Calu3 (cell line): ENCODE measurements at places on chromosomes 11 and 22.

DNA sequence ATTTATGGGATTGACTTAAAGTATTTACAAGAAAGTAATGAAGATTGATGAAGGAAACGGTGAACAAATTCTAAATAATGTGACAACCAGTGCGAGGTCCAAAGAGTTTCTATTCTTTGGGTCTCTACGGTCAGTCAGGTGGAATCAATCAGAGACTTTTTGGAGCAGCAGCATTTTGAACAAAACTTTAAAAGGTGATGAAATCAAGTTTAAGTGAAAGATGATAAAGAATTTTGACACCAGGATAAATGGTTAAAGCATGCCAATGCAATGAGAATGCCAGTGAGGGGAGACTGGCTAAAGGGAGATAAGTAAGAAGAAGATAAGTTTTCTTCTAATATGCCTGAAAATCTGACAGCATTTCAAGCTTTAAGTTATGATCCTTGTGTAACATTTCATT lies 67.9 kb downstream of the DCUN1D5 start:
- no peak for DNase-seq

DNA sequence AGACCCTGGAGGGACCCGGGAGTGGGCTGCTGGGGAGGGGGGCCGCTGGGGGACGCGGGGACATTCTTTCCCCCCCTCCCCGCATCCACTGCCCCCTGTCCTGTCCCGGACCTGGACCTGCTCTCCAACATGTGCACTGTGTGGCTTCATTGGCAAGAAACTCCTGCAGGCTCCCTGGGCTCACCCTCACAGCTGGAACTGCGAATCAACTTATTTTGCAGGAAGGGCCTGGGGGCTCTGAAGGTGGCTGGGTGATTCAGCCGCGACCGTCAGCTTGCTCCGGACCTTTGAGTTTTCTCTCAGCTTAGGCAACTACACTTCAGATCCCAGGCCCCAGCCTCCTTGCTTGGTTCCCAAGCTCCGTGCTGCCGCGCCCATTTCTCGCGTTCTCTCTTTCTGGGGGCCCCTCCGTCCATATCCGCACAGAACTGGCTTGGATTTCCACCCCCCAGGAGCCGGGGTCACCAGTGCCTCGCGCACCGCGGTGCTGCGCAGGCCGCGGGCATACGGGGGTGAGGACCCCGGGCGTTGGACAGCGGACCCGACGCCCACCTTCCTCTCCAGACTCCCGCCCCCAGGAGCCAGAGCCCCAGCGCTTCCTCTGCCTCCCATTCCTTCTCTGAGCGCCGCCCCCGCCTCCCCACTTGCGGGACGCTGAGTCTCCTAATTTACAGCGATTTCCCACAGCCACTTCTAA lies 471 bp upstream of the AHNAK start:
- DNase-seq = peak; percentile 35

GRCh38 chr11:75403983-75404658 lies 4.8 kb downstream of the RPS3 start:
- DNase-seq = no peak

DNA sequence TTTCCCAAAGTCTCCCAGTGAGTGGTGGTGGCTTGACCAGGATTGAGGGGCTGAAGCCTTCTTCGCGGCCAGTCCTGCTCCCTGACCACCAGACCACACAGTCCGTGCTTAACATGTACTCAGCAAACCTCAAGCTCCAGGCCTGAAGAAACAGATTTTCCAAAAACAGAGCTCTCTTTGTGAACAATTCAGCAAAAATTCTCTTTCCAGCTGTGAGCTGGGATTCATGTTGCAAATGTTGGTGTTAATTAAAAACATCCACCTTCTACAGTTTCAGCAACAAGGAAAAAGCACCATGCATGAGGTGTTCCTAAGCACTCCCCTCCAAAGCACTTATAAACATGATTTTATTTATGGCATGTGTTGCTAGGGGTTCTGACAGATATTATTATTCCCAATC lies 129.5 kb downstream of the ETS1 start:
- DNase-seq = no peak

DNA sequence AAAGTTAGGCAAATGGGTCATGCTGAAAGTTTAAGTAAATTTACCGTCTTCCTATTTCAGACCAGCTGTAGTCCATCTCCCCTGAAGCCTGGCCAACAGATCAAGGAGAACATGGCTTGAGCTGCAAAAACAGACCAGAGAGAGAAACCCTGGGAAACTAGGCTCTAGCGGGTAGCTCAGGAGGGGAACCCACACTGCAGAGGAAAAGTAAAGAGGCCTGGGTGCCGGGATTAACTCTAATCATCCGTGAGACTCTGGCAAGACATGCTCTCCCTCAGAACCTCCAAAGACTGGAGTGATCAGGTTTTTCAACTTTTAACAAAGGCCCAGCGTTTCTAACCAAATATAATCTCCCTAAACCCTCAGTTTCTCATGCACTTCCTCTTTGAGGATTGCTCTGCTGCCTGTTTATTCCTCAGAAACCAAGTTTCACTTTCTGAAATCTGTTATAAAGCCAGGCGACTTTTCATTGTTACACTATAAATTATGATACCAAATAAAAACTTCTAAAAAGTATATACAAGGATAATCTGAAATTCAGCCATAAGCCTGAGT lies 67.5 kb downstream of the GAB2 start:
- no peak for DNase-seq

DNA sequence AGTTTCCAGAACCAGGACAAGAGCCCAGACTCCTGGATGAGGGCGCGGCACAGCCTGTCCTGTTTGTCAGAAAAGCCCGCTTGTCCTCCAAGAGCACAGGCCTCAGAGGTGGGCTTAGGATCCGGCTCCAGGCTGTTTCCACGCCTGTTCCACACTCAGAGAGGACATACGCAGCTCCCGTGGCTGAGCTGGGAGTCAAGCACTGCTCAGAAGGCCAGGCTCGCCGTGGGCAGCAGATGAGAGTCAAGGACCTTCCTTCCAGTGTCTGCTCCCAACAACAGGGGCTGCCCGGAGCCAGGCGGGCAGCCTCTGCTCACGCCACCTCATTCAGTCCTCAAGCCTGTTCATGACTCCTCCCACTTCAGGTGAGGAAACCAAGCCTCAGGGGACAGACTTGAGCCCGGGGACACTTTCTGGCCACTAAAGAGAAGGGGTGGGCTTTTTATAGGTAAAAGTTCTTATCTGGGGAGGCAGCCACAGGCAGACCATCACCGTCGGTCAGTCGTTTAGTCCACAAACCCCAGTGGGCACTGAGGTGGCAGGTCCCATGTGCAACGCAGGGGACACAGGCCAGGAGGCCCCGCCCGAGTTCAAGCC lies 3.8 kb downstream of the CYB5R3 start:
- DNase-seq = no peak

- peak; percentile 35 for DNase-seq
Observed at GRCh38 chr22:39530692-39531331, 1.7 kb downstream of the RPS19BP1 start.

DNA sequence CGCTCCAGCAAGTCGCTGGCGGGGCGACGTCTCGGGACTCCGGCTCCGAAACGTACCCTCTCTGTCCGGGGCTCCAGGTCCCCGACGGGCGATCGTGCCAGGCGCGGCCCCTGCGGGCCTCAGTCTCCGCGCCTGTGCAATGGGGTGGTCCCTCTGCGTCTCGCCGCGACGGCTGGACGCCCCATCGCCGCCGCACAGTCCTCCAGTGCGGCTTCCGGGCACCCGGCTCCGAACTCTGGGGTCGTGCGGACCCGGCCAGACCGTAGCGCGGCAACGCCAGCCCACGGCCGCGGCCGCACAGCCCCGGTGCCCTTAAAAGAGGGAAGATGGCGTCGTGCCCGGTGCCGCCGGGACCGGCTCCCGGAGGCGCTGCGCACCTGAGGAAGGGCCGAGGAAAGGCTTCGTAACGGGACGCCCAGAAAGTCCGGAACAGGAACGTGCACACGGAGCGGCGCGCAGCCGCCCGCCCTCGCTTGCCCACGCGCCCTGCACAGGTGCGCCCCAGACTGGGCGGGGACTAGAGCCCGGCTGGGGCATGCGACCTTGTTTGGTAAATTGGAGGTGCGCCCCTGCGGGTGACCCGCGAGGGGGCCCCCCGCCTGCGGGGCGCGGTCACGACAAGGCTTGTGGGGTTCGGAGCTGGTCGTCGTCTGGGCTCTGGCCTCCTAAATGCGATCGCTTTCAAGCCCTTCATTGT lies 525 bp downstream of the BIK start:
- DNase-seq = peak; percentile 58

GRCh38 chr11:45187375-45187774 lies 40.9 kb downstream of the PRDM11 start:
- DNase-seq = no peak

GRCh38 chr22:25137577-25138525 lies 61.8 kb upstream of the CRYBB3 start:
- no peak for DNase-seq

DNA sequence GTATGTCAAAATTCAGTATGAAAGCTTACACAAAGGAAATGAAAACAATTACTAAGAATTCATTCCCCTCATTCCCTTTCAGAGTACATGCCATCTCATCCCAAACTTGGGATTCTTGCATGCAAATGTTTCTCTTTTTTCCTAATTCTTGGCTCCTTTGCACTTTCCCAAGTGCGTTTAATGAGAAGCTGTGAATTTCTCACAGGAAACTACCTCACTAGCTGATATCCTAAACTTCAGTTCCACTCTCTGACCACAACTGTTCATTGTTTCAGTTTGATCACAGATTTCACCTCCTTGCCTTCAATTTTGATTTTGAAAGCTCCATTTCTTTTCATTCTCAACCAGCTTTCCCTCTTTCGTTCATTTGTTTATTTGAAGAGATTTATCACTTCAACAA lies 5.9 kb upstream of the ARL14EP start:
- no peak for DNase-seq
